ENCODE measurements at places on chromosomes 4 and X.

DNA sequence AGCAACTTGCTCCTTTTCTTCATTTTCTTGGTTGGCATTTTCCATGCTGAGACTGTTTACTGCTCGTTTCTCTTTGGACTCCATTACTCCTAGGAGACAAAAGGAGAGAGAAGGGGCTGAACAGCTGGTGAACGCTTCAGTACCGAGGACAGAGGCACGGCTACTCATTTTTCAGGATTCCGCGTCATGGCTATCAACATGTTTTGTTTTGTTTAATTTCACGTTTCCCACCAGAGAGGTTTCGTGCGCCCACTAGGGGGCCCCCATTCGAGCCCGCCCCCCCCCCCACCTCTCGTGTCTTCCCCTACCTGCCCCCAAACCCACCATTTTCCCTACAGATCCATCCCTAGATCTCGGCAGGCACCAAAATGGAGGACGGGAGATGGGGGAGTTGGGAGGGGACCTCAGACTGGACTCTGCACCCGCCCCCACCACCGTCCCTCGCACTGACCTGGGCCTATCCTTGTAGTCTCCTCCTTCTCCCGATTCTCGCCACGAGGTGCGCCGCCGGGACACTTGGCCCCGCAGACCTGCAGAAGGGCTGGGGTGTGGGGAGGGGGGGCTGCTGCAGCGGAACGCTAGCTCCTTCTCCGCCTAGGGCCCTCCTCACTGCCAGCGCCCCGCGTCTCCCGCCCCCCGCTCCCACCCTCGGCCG is 653 bp downstream of the BEX1 start:
- DNase-seq = no peak

DNA sequence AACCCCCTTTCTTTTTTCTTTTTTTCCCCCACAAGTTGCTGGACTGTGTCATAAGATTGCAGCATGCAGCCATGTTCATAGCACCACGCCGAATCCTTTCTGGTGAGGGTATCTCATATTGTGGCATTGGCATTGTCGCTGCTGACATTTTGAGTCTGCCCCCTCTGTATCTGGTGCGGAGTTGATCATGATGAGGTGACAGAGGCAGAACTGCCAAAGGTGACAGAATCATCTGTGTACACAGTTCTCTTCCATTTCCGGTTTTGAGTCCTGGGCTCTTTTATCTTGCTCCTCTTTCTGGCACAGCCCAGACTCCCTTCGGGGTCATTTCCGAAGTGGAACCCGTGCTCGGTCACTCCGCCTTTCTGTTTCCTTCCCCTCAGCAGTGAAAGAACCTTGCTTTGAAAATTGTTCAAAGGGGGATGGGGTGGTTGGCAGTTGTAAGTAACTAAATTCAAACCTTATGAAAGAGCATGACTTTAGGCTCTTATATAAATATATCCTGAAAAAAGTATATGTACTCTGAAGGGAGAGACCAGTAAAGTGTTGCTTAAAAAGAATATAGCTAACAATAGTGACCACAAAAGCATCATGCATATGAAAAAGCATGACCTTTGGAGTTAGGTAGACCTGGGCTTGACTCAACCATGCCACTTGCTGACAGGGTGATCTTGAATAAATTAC is 55.0 kb upstream of the BMP2K start:
- DNase-seq = no peak

DNA sequence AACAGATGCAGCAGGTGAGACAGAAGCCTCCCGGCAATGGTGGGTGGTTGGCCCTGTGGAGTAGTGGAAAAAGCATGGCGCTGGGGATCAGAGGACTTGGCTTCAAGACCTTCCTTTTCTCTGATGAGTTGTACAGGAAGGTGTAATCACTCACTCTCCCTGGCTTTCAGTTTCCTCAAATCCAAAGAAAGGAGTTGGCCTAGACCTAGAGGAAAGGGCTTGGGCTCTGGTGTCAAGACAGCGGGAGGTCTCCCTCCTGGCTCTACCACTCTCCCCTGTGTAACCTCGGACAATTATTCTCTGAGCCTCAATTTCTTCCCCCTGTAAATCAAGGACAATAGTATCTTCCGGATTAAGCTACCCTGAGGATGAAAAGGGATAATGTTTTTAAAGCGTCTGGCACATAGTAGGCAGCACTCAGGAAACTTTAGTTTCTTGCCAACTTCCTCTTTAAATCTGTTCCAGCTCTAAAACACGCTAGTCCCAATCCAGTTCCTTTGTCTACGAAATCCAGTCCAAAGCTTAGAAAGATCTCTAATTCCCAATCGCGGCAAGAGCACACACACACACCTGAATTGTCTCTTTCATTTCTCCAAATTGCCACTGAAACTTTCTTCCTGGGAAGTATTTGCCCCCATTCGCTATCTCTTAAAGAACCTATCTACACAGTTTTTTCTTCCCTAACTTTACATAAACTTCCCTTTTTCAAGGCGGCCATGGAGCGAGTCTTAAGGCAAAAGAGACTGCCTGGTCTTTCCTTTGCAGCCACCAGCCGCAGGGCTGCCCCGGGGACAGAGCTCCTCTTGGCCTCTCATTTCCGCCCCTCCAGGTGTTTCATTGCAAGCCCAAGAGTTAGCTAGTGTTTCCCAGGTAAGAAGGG is 29.9 kb upstream of the GPC4 start:
- DNase-seq = no peak

DNA sequence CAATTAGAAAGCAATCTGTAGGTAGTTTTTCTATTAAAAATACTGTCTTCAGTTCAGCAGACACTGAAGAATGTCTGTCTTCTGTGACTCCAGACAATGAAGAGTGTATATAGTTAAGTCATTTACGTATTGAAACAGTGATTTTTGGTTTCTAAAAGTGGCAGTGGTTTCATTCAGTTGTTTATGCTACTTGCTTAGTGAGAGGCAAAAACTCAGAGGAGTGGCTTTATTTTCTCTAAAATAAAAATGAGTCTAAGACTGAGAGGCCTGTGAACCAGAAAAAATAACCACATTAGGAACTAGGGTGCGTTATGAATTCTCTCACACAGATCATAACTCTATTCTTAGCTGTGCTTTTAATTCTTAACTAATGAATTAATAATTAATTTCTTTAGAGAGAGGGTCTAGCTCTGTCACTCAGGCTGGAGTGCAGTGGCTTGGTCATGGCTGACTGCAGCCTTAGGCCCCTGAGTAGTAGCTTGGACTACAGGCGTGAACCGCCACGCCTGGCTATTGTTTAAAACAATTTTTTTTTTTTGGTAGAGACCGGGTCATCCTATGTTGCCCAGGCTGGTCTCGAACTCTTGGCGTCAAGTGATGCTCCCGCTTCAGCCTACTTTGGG is 31.4 kb downstream of the FREM3 start:
- no peak for DNase-seq

- DNase-seq = no peak
Measured at GRCh38 chrX:11886745-11887144, 128.7 kb downstream of the MSL3 start.

DNA sequence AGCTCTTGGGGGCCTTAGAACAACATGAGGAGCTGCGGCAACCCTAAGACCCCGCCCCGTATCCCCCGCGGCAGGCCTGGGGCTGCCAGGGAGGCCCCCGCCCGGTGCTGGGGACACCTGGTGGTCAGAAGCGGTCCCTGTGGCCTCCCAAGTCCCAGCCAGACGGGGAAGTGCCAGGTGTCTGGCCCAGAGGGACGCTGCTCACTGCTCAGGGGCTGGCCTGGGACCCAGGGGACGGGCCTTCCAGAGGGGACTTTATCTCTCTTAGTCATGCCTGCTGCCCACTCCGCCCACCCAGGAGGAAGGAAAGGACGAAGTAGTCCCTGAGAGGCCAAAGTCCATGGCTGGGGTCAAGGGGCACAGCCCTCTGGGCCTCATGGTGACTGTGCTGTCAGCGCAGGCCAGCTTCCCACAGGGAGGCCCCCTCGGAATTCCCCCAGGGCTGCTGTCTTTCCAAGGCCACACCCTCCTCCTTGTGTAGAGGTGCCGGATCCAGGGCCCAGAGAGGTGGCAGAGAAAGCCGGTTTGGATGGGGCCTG is 31.0 kb upstream of the HTRA3 start:
- DNase-seq = no peak
